ENCODE measurements at places on chromosomes 7 and 10.

DNA sequence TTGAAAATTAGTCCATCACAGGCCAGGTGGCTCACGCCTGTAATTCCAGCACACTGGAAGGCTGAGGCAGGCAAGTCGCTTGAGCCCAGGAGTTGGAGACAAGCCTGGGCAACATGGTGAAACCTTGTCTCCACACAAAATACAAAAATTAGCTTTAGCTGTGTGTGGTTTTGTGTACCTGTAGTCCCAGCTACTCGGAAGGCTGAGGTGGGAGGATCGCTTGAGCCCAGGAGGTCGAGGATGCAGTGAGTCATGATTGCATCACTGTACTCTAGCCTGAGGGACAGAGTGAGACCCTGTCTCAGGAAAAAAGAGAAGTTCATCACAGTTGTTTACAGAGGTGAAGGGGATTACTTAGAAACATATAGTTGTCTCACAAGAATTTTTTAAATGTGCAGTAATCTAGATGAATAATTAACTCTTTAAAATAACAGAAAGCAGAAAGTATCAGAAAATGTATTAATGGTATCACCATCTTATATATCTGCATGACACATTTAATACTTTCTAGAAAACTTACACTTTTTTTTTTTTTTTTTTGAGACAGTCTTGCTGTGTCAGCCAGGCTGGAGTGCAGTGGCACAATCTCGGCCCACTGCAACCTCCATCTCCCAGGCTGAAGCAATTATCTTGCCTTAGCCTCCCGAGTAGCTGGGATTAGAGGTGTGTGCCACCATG lies 8.9 kb downstream of the LCOR start:
- H3K4me1 ChIP-seq, result no peaks in the 10 kb centered on the region
- H3K27me3 ChIP-seq, result no peaks in the 10 kb centered on the region
- no peaks in the 10 kb centered on the region for H3K36me3 ChIP-seq
- H3K4me3 ChIP-seq, result no peak overlapping the region

GRCh38 chr10:90437452-90437851 lies 420.4 kb downstream of the HTR7 start:
- no peak overlapping the region for H3K4me3 ChIP-seq
- H3K36me3 ChIP-seq, result no peaks in the 10 kb centered on the region
- H3K4me1 ChIP-seq, result no peaks in the 10 kb centered on the region
- H3K27ac ChIP-seq, result no peak overlapping the region
- H3K27me3 ChIP-seq, result no peaks in the 10 kb centered on the region

- H3K36me3 ChIP-seq, result no peaks in the 10 kb centered on the region
- H3K4me3 ChIP-seq, result no peak overlapping the region
- no peak overlapping the region for H3K27ac ChIP-seq
- H3K27me3 ChIP-seq, result no peaks in the 10 kb centered on the region
Measured at GRCh38 chr10:88702848-88703597, 3.0 kb upstream of the LIPK start.

GRCh38 chr10:128003521-128003920 lies 96.6 kb downstream of the PTPRE start:
- no peaks in the 10 kb centered on the region for H3K27me3 ChIP-seq
- H3K4me3 ChIP-seq, result no peak overlapping the region
- no peaks in the 10 kb centered on the region for H3K36me3 ChIP-seq
- no peak for DNase-seq
- no peak overlapping the region for H3K27ac ChIP-seq

DNA sequence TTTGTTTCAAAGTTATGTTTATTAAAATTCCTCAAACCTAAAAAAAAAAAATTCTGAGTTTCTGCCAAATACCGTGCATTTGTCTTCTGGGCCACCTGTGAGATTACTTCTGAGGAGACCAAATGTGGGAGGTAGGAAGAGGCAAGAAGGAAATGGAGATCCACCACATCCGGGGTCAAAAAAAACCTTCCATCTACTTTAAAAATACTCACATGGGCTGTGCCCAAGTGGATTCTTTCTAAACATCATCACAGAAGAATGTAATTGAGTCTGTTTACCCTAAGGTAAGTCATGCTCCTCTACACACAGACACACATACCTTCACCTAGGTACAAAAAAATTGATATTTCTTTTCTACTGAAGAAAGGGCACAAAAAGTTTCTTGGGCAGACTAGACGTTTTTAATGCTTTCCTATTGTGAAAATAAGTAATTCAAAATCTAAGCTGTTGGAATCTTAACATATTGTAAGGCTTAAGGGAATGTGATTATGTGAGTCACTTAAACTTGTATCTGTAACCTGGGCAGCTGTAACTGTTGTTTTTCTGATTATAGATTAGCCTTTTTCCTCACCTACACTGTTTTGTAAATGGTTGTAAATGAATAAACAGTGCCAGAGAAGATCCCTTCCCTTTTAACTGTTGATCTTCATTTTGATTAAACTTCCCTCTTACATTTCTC lies 19.1 kb upstream of the SPOCK2 start:
- H3K4me1 ChIP-seq, result no peaks in the 10 kb centered on the region
- H3K27ac ChIP-seq, result no peak overlapping the region
- H3K27me3 ChIP-seq, result no peaks in the 10 kb centered on the region
- no peaks in the 10 kb centered on the region for H3K36me3 ChIP-seq
- H3K4me3 ChIP-seq, result no peak overlapping the region

GRCh38 chr10:1369197-1369596 lies 313.0 kb downstream of the WDR37 start:
- no peak overlapping the region for H3K27ac ChIP-seq
- H3K27me3 ChIP-seq, result no peaks in the 10 kb centered on the region
- no peak overlapping the region for H3K4me3 ChIP-seq
- H3K36me3 ChIP-seq, result no peaks in the 10 kb centered on the region
- peaks cover 6% of the 10 kb centered on the region for H3K4me1 ChIP-seq

DNA sequence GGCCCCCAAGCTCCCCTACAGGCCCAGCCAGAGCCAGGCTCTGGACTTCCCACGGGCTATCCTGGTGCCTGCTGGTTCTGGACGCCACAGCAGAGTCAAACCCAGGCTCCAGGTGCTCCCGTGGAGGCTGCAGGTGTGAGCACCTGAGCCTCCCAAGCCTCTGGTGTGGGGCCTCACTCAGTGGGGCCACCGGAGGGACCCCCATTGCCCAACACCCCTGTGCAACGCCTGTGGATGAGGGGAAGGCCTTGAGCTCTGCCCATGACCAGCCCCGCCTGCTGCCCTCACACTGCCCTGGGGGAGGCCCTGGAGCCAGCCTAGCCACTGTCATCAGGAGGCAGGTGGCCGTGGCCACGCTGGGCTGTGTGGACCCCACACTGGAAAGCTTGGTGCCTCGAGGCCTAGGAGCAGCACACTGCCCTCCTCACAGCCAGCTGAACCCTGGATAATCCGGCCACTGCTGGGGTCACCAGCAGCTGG lies 229.3 kb downstream of the MAD1L1 start:
- no peaks in the 10 kb centered on the region for H3K27me3 ChIP-seq
- DNase-seq, result peak; percentile 42
- H3K27ac ChIP-seq, result no peak overlapping the region

DNA sequence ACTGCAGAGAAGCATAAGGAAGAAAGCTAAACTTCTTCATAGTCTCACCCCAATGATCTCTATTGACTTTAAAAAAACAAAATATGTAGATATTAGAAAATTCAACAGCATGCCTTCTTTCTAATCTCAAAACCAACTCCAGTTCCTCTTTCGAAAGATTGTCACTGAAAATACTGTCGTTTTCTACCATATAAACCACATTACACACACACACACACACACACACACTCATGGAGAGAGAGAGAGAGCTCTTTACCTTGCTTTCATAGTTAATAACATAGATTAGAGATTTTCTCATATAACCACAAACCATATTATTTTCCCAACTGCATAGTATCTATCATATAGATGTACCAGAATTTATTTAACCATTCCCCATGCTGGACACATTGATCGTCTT lies 296.2 kb upstream of the MGMT start:
- H3K4me1 ChIP-seq, result no peaks in the 10 kb centered on the region
- no peaks in the 10 kb centered on the region for H3K36me3 ChIP-seq
- no peak for DNase-seq
- no peaks in the 10 kb centered on the region for H3K27me3 ChIP-seq

GRCh38 chr7:149772241-149772955 lies 990 bp downstream of the ZNF467 start:
- DNase-seq, result no peak
- H3K4me1 ChIP-seq, result peaks cover 15% of the 10 kb centered on the region
- no peaks in the 10 kb centered on the region for H3K27me3 ChIP-seq
- peak overlapping the region; percentile 70 for H3K27ac ChIP-seq
- H3K4me3 ChIP-seq, result peak overlapping the region; percentile 58

GRCh38 chr10:93995598-93996271 lies 2.0 kb downstream of the PLCE1 start:
- H3K36me3 ChIP-seq, result no peaks in the 10 kb centered on the region
- no peaks in the 10 kb centered on the region for H3K27me3 ChIP-seq
- H3K27ac ChIP-seq, result no peak overlapping the region
- H3K4me3 ChIP-seq, result no peak overlapping the region
- H3K4me1 ChIP-seq, result peaks cover 21% of the 10 kb centered on the region

DNA sequence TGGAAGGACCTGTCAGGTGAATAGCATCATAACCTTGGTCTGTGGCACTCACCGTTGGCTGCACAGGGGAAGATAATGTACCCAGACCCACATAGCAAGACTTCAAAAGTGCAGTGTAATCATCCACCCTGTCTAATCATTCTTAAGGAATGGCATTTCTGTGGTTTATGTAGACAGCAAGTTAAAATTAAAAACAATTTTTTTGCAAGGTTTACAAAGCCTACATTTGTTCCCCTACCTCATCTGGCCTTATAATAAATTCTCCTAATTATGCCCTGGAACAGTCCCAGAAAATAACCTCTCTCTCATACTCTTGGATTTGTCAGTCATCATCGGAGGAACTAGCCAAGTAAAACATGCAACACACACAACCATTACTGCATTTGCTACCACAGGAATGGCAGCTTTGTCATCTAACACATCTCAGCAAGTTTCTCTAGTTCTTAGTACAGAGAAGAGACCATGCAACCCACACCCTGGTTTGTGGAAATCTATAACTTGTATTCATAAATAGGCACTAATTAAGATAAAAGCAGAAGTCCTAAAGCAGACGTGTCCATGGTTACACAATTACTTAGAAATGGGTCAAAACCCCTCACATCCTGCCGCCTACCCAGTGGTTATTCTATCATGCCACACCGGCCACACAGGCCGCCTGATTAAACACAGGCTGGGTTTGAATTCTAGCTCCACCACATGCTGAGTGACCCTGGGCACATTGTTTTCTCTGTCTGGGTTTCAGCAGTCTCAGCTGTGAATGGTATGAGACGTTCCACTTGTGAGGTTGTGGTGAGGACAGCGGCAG lies 19.1 kb downstream of the ABLIM1 start:
- H3K4me1 ChIP-seq, result no peaks in the 10 kb centered on the region
- H3K4me3 ChIP-seq, result no peak overlapping the region

DNA sequence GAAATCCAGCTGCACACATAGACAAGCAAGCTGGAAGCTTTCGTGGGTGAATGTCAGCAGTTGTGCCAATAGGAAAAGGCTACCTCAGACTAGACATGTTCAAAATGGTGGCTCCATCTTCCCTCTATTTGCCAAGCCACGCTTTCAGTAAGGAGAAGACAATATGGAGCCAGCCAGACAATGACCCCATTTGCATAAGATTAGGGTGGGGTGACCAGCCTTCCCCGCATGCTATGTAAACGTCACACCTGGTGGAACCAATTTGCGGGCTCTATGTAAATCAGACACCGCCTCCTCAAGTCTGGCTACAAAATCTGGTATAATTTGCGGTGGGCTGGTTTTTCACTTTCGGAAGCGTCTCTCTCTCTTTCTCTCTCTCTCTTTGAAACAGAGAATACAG lies 297.4 kb upstream of the PCDH15 start:
- no peak overlapping the region for H3K4me3 ChIP-seq
- no peaks in the 10 kb centered on the region for H3K36me3 ChIP-seq

- peak; percentile 67 for DNase-seq
- no peaks in the 10 kb centered on the region for H3K27me3 ChIP-seq
- peaks cover 6% of the 10 kb centered on the region for H3K4me1 ChIP-seq
- H3K4me3 ChIP-seq, result no peak overlapping the region
- H3K36me3 ChIP-seq, result no peaks in the 10 kb centered on the region
Measured at GRCh38 chr7:47482013-47482875, 99.7 kb downstream of the TNS3 start.

DNA sequence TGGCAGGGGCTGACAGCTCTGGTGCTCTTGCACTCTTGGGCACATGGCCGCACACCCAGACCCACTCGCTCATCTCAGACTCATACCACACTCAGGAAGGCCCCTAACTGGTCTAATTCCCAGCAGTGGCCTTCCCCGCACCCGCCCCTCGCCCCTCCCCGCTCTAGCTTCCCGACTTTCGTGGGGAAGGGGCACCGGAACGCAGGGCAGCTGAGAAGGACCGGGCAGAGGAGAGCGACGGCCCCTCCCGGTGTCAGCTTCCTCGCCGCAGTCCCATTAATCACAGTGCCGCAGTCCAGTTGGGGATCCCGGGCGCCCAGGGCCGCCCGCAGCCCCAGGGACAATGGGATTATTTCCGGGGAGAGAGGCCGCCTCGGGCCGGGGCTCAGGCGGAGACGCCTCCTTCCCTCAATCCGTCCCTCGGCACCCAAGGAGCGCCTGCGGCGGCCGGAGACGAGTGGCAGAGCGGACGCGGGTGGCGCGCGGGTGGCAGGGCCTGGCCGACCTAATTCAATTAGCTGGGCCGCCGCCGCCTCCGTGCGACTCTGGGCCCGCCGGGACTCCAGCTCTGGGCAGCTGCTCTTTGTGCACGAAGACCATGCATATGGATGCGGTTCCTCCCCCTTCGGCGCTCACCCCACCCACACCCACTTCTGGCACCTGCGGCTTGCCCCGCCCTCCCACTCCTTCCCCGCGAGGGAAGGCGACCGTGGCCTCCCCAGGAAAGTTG lies 7.8 kb upstream of the TLX1 start:
- no peak for DNase-seq
- no peaks in the 10 kb centered on the region for H3K27me3 ChIP-seq
- no peaks in the 10 kb centered on the region for H3K4me1 ChIP-seq
- no peaks in the 10 kb centered on the region for H3K36me3 ChIP-seq

- peak; percentile 24 for DNase-seq
- H3K27me3 ChIP-seq, result no peaks in the 10 kb centered on the region
- no peak overlapping the region for H3K4me3 ChIP-seq
- no peak overlapping the region for H3K27ac ChIP-seq
- H3K4me1 ChIP-seq, result no peaks in the 10 kb centered on the region
Measured at GRCh38 chr7:3149231-3149995, 105.7 kb upstream of the CARD11 start.

GRCh38 chr7:137032436-137032835 lies 164.0 kb downstream of the CHRM2 start:
- no peaks in the 10 kb centered on the region for H3K36me3 ChIP-seq
- H3K27me3 ChIP-seq, result no peaks in the 10 kb centered on the region
- no peak for DNase-seq
- H3K4me3 ChIP-seq, result no peak overlapping the region

- no peak overlapping the region for H3K4me3 ChIP-seq
- DNase-seq, result no peak
- no peaks in the 10 kb centered on the region for H3K27me3 ChIP-seq
- H3K27ac ChIP-seq, result no peak overlapping the region
Measured at GRCh38 chr7:98774884-98775283, 94.9 kb downstream of the TMEM130 start.

DNA sequence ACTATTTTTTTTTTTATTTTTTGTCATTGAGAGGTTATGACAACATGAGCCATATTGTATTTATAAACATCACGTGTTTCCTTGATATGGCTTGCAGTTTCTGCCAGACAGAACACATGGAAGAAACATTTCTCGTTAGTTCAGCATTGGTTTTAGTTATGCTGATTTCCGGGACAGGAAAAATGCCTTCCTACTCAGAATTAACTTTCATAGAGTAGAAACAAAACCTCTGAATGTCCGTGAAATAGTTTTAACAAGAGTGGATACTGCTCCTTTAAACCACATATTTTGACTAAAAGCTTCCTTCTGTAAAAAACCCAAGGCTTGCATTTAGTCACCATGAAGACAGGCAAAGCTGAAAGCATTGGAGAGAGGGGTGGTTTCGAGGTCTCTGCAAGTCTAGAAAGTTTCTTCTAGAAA lies 240.4 kb downstream of the KIAA1217 start:
- no peak for DNase-seq
- no peaks in the 10 kb centered on the region for H3K27me3 ChIP-seq
- H3K4me1 ChIP-seq, result no peaks in the 10 kb centered on the region
- H3K27ac ChIP-seq, result peak overlapping the region; percentile 54

Measured in Peyer's patch (tissue), 4 donors.